ENCODE measurements at places on chromosomes 5 and 9.

DNA sequence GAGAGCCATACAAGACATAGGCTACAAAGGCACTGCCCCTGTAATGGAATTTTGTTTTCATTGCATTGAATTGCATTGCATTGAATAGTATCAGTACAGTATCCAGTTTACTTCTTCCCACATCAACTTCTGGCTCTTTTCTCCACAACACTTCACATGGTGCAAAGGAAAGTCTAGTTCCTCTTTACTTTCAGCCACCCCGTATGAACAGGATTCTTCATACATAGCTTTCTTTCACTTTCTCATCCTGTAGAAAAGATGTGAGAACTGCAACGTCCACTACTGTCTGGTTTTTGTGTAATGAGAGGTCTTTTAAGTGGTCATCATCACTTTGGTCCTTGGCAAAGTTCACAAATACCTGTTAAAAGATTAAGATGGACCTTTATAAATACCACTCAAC lies 20.2 kb downstream of the NIPSNAP3B start:
- DNase-seq: no peak

GRCh38 chr9:98995059-98995671 lies 51.5 kb downstream of the COL15A1 start:
- DNase-seq: no peak

GRCh38 chr9:30301271-30301963 lies 2083.0 kb upstream of the ACO1 start:
- no peak for DNase-seq

DNA sequence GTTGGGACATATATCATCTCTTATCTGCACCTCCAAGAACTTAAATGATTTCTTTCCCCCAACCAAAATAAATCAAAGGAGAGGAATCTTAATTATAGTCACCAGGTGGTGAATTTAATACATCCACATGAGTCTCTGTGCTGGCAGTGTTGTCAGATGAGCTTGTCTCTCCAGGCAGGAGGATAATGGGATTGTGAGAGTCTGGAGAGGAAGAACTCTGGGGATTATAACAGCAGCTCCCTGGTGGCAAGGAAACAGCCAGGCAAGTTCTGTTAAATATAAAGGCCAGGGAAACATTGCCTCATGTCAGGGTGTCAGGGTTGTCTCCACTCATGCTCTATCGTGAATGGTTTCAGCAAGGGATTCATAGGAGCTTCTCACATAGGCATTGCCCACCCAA lies 80.8 kb downstream of the TLR4 start:
- no peak for DNase-seq

- no peak for DNase-seq
These were observed 40.9 kb upstream of the GLDC start for GRCh38 chr9:6686396-6686795.

DNA sequence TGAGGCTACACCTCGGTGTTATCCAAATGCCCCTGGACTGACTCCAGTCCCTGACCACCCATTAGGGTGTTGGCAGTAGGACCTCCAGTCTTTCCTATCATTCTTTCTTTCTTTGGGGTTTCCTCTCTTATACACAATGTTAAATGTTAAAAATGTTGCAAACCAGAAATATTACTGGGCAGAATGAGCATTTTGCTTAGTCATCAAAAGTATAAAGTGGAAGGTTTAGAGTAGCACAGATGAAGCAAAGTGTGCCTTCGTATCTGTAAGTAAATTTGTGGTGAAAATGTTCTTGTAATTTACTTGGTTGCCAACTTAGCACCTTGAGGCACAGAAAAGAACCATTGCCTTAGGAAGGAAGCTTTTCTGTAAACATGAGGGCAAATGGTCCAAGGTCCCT lies 21.7 kb upstream of the UNC13B start:
- DNase-seq: no peak

DNA sequence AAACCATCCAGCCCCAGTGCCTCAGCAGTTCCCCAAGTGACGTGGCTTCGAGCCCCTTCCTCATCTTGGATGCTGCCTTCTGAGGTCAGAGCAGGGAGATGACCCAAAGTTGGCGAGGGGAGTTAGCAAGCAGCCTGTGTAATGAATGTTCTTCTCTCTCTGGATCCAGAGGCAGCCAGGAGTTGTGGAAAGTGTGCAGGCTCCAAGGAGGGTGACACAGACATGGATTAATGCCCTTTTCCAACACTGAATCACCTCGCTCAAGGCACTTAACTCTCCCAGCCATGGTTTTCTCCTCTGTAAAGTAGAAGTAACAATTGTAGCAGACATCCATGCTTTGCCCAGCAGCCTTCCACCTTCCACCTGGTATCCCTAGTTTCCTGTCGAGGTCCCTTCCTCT lies 64.6 kb upstream of the HAND1 start:
- DNase-seq: no peak

DNA sequence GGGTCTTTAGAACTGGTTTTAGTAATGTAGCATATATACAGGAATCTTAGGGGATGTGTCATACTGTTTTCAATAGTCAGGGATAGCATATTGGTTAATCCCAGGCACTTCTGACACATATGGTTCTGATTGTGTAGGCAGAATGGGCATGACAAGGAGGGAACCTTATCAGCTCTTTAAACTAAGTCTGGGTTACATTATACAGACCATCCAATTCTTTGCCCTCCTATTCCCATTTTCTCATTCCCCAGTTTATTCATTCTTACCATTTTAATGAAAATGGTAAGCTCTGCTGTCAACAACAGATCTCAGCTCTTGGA lies 85.1 kb downstream of the NDUFAF2 start:
- DNase-seq: no peak

DNA sequence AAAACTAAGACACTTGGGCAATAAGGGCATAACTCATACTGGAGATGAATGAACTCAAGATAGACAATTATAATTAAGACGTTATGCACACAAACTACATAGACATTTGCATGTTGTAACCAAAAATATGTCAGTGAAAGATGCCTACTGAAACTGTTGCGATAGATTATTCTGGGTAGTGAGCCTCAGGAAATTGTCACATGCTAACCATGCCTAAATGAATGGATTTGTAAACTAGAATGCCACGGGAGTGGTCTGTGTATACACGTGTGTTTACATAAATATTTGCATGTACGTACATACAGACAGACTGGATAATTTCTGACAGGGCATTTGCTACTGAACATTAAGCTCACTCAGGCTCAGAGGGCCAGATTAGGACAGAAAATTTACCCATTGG lies 1.2 kb downstream of the NIPSNAP3B start:
- DNase-seq: no peak

DNA sequence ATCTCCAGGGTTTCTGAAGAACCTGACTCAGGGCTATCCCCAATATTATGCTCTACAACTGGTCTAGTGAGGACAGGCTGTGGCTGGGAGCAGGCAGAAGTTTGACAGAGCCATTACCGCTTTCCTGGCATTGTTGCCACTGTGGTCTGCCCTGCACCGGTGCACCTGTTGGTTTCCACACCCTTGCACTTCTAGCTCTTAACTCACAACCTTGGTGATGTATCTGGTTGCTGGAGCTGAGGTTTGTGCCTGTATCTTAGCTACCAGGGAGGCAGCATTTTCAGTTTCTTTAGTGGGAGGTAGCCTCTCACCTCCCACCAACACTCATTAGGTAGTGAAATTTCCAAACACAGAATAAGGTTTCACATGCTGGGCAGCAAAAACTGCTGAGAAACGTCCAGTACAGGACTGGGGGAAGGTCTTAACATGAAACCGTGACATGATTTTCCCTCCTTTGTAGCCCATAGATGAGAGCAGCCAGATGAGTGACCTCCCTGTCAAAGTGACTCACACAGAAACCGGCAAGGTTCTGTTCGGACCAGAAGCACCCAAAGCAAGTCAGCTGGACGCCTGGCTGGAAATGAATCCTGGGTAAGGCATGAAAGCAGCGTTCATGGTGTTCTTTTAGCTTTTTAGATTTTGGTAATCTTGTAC lies 57.7 kb downstream of the SMARCA2 start:
- no peak for DNase-seq
